ENCODE measurements at places on chromosomes 12 and 14. TPM values are rescaled to one million over a fixed set of nuclear protein-coding genes. Genes with fewer than 3 reads are reported as not detected.

- no peak for DNase-seq
- H3K27ac ChIP-seq = no peak overlapping the region
- H3K4me1 ChIP-seq = peaks cover 2% of the 10 kb centered on the region
- H3K36me3 ChIP-seq = peaks cover 2% of the 10 kb centered on the region
Measured at GRCh38 chr14:92946847-92947545, 24.0 kb downstream of the CHGA start.

Gene CCDC177
- total RNA-seq = not detected

- no peak overlapping the region for H3K27ac ChIP-seq
- H3K4me3 ChIP-seq = no peak overlapping the region
- H3K36me3 ChIP-seq = peaks cover 50% of the 10 kb centered on the region
- no peak for DNase-seq
- no peaks in the 10 kb centered on the region for H3K27me3 ChIP-seq
Measured at GRCh38 chr12:50786498-50787231, 22.8 kb downstream of the ATF1 start.

DNA sequence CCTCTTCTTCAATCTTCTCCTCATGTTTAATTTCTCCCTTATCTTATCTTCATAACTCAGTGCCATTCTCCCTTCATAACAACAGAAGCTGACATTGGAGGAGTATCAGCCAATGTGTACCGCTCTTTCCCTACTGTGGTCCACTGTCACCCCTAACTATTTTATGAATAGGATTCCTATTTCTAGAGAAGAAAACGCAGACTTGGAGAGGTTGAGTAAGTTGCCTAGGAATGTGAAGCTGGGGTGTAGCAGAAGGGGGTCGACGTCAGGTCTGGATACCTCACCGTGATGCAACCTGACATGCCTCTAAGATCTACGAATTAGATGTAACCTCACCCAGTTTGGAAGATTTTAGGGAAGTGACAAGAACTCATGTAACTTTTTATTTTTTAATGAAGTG, 17.1 kb downstream of the LMO3 start:
- no peak overlapping the region for H3K27ac ChIP-seq
- no peaks in the 10 kb centered on the region for H3K27me3 ChIP-seq
- H3K36me3 ChIP-seq = no peaks in the 10 kb centered on the region
- H3K4me3 ChIP-seq = no peak overlapping the region
- no peaks in the 10 kb centered on the region for H3K4me1 ChIP-seq

DNA sequence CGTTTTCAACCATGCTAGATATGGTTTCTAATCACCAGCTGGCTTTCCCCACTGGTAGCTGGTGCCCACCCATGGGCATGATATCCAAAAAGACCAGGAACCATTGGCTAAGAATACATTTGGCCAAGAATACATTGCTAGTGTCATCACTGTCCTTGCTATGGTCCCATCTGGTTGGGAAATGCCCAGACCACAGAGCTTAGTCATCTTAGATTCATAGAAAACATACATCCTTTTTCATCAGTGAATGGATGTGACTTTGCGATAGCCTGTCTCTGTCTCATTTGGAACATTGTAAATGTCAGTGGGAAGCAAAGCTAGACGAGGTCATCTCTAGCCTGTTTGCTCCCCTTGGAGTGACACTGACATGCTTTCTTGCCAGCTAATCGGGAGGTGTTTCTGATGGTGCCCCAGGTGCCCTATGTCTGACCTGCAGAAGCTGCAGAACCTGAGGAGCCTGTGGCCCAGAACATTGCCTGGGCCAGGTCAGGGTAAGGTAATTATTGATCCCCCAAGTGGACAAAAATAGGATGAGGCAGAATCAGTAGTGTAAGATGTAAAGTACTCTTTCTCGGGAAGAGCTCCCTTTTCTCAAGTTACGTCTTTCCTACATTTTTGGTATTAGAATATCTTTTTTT, 194.8 kb downstream of the SLC41A2 start:
- H3K27ac ChIP-seq = no peak overlapping the region
- no peak overlapping the region for H3K4me3 ChIP-seq
- DNase-seq = no peak
- no peaks in the 10 kb centered on the region for H3K27me3 ChIP-seq

Gene KRT6C
- total RNA-seq = not detected

GRCh38 chr12:31650918-31651317, 8.6 kb upstream of the ETFBKMT start:
- H3K4me1 ChIP-seq = peaks cover 15% of the 10 kb centered on the region
- no peak overlapping the region for H3K27ac ChIP-seq
- H3K27me3 ChIP-seq = peaks cover 2% of the 10 kb centered on the region
- no peaks in the 10 kb centered on the region for H3K36me3 ChIP-seq

DNA sequence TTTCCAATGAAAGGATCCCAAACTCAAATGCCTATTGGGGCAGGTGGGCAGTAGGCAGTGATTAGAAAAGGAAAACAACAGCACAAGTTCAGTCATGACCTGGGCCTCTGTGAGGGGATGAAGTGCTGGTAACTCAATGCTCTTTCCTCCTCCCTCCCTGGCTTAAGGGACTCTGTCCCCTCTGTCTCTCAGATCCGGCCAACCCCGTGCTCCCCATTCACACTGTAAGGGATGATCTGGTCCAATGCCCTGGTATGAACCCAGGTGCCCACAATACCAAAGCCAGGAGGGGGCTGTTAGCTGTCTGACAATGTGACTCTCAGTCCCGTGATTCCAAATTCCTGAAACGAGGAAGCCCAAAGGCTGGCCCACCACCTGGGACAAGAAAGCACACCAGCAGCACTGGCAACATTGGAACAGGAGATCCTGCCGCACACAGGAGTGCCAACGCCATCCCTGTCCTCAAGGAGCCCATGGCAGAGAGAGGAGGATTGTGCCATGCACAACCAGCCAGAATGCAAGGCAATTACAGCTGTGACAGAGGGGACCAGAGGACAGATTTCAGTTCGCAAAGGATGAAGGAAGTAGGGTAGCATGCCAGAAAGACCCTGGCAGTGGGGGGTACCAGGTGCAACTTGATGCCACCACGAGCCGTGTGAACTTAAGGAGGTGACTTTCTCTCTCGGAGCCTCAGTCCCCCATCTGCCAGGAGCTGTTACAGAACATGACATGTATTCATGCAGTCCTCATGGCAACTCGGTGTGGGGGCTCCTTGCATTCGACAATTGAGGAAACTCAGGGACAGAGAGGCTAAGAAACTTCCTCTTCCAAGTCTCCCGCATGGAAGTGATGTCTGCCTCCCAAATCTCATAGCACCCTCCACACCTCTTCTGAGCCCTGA, 37.6 kb downstream of the SERPINA3 start:
- H3K4me3 ChIP-seq = no peak overlapping the region
- H3K4me1 ChIP-seq = no peaks in the 10 kb centered on the region
- H3K27me3 ChIP-seq = no peaks in the 10 kb centered on the region
- DNase-seq = no peak
- no peak overlapping the region for H3K27ac ChIP-seq
- no peaks in the 10 kb centered on the region for H3K36me3 ChIP-seq

GRCh38 chr14:99673305-99674063, 10.6 kb upstream of the CYP46A1 start:
- peaks cover 5% of the 10 kb centered on the region for H3K27me3 ChIP-seq
- no peaks in the 10 kb centered on the region for H3K36me3 ChIP-seq
- H3K4me3 ChIP-seq = no peak overlapping the region
- peak overlapping the region; percentile 90 for H3K27ac ChIP-seq

Gene ACYP1
- total RNA-seq = 52.4 TPM

- peak overlapping the region; percentile 95 for H3K27ac ChIP-seq
- H3K27me3 ChIP-seq = no peaks in the 10 kb centered on the region
- peak overlapping the region; percentile 78 for H3K4me3 ChIP-seq
- peak; percentile 24 for DNase-seq
Measured at GRCh38 chr12:54412786-54413185, 6.3 kb downstream of the ITGA5 start.

Gene LIMA1
- 16.9 TPM for total RNA-seq

DNA sequence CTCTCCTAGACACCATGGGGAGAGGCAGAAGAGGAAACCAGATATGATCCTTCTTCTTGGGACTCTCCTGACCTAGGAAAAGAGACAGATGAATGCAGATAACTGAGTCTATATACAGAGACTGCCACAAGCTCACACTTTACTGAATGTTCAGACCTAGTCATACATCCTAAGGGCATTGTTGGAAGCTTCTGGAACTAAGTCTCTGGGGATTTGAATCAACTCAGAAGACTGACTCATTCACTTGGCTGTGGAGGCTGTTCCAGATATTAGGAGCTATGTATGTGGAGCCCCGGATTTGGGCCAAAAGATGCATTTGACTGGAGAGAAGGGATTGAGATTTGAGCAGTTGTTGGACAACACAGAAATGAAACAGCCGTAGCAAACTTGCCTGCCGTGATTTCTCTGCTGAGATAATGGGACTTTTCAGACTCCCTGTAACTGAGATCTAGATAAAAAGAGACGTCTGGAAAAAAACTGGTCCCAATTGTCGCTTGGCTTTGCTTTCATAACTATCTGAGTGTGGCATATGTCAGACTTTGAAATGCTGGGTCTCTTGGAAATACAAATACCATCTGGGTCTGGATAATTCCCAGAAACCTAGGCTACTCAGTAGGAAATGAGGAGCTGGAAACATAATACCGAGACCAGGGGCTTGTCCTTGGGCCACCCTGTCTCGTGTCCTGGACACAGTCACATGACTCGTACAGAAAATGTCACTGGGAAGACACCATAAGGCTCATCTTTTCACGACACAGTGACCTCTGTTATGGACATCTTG, 396.8 kb downstream of the NUAK1 start:
- no peak overlapping the region for H3K4me3 ChIP-seq
- H3K27ac ChIP-seq = no peak overlapping the region
- H3K36me3 ChIP-seq = no peaks in the 10 kb centered on the region
- DNase-seq = no peak

DNA sequence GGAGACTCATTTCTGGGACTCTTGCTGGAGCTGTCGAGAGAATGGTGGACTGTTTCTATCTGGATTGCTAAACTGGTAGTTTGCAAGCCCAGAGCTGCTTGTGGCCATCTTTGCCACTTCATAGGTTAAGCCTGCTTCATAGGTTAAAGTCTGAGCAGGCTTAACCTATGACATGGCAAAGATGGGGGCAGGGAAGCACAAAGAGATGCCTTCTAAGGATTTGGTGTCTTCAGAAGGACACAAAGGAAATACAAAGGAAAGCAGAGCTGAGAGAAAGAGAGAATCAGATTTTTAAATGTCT, 78.4 kb upstream of the MAX start:
- peaks cover 11% of the 10 kb centered on the region for H3K4me1 ChIP-seq
- H3K4me3 ChIP-seq = no peak overlapping the region
- no peaks in the 10 kb centered on the region for H3K27me3 ChIP-seq

DNA sequence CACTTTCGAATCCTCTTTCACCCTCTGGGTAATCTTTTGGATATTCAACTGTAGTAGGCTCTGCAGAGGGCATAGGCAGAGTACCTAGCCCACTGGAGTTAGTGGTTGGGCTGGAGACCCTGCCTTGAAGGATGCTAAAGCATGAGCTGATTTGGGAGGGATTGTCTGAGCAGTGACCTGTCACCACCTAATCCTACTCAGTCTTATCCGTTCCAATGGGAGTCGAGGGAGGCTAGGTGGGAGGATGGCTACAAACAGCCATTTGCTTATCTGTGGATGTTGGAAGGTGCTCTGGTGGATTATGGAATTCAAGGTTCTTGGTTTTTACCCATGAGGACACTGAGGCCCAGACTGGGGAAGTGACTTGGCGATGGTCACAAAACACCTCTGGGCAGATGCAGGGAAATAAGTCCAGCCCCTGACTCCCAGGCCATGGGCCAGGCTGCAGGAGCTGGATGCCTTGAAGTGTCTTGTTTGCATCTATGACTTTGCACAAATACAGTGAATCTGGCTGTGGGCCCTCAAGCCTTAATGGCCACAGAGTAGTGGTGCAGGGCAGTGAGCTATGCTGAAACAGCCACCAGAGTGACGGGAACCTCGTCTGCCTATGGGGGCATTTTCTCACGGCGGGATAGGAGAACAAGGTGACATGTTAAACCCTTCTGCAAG, 3.7 kb downstream of the KMT5A start:
- H3K27me3 ChIP-seq = no peaks in the 10 kb centered on the region
- H3K4me1 ChIP-seq = peaks cover 49% of the 10 kb centered on the region
- peak overlapping the region; percentile 83 for H3K4me3 ChIP-seq

Gene NKX2-1
- total RNA-seq = not detected

DNA sequence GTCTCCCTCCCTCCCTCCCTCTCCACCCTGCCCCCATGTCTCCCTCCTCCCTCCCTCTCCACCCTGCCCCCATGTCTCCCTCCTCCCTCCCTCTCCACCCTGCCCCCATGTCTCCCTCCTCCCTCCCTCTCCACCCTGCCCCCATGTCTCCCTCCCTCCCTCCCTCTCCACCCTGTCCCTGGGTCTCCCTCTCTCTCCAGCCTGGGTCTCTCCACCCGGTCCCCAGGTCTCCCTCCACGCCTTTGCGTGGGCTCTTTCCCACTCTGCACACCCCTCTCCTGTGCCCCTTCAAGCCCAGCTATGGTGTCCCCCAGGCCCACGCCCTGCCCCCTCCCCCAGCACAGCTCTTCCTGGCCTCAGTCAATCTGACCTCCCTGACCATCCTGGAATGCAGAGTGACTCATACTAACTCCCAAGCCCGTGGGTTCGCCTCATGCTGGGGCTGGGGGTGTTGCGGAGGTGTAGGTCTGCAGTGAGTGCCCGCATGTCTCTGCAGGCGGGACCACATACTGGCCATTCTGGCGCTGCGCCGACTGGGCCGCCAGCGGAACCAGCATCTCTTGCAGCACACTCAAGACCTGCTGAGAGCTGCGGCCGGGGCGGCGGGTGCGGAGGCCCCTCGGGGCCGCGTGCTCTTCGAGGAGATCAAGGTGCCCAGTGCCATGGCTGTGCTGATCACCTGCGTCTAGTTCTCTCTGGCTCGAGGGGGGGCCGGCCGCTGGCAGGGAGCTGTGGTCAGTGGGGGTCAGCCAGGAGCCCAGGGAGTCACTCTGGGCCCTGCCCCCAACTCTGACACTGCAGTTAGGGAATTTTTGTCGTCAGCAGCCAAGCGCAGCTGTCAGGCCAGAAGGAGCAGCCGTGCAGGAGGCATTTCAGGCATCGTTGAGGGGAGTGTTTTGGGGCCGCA, 13.5 kb upstream of the TNFAIP2 start:
- peaks cover 9% of the 10 kb centered on the region for H3K27me3 ChIP-seq
- H3K36me3 ChIP-seq = no peaks in the 10 kb centered on the region
- H3K4me1 ChIP-seq = peaks cover 5% of the 10 kb centered on the region
- DNase-seq = no peak

Gene TPH2
- total RNA-seq = not detected

DNA sequence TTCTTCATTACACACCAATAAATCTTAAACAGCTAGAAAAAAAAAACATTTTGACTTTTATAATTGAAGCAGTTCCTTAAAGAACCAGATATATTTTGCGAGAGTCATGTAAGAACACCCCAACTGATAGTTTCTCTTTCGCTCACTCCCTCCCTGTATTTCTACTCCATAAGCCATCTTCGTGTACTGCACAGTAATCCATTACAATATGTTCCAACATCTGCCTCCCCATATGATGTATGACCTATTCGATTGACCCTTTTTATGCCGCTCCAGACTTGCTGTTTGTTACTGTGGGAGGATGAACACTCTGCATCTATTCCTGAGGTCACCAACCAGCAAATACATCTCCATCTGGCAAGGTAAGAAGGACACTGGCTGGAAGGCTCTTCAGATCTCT, 331.7 kb downstream of the SOX5 start:
- H3K27ac ChIP-seq = no peak overlapping the region
- no peaks in the 10 kb centered on the region for H3K27me3 ChIP-seq
- no peak for DNase-seq
- H3K4me3 ChIP-seq = no peak overlapping the region

Gene MSI1
- not detected for total RNA-seq

Gene SYNDIG1L
- total RNA-seq = not detected
